Motor neuron (in vitro differentiated cells): ENCODE measurements at places on chromosomes 3 and 15.

- no peak for ATAC-seq
These were observed 10.9 kb downstream of the BAHD1 start for GRCh38 chr15:40451527-40452158.

- ATAC-seq, result no peak
These were observed 78.8 kb upstream of the PCSK6 start for GRCh38 chr15:101568309-101568708.

DNA sequence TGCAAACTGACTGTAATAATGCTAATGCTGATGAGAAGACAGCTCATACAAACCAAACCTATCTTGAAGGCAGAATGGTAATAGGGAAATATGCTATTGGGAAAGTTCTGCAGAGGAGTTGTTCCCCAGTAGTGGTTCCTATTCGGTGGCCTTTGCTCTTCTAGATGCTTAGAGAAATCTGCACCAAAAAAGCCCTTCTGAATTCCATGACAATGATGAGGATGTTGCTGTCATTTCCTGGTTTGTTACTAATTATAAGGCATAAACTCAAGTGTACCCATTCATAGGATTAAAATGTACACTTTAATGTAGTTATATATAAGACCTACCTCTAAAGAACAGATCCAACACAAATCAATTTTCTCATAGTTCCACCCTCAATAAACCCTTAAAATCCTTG lies 30.1 kb downstream of the TOMM70 start:
- ATAC-seq, result no peak

- peak; percentile 43 for ATAC-seq
These were observed 61.5 kb upstream of the CORO2B start for GRCh38 chr15:68517285-68517761.

DNA sequence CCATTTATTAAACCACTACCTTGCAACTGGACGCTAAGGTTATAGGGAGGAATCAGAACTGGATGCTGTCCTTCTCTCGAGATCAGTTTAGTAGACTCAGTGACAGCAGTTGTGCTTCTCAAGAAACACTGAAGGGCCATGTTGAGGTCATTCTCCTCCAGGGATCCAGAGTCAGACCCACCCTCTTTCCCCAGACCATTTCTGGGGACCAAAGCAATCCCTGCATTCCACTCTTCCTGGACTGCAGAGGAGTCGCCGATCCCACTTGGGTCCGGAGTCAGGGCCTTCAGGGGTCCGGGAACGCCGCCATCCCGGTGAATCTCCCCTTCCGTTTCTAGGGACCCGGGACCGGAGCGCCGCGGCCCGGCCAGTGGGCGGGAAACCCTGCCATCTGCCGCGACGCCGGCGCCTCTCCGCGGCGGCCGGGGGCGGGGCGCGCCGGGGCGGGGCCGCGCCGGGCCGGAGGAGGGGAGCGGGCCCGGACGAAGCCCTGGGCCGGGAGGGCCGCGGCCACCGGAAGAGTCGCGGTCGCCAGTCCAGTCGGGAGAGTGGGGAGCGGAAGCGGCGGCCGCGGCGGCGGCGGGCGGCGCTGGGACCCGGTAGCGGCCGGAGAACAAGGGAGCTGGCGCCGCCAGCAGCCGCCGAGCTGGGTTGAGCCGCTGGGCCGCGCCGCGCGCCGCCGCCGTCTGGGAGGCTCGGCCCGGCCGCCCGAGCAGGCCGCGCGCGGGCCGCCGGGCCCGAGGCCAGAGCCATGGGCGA lies at the start of gene DVL3:
Gene DVL3 (plus strand): TSS at position 493 of the 759 bp plus-strand sequence. CDS start 259 bp downstream, at position 752.
- peak; percentile 85 for ATAC-seq

- peak; percentile 5 for ATAC-seq
These were observed 764 bp downstream of the UACA start for GRCh38 chr15:70762469-70763119.

GRCh38 chr3:187971629-187972028 lies 182.3 kb upstream of the LPP start:
- no peak for ATAC-seq

- ATAC-seq, result no peak
These were observed 109.0 kb downstream of the CGGBP1 start for GRCh38 chr3:87949879-87950208.
